ENCODE measurements at places on chromosomes 2 and 18. TPM values are rescaled to one million over a fixed set of nuclear protein-coding genes. Genes with fewer than 3 reads are reported as not detected.

DSG1 gene
- not detected for total RNA-seq

PIK3C3 gene
- 19.6 TPM for total RNA-seq

HEATR5B gene
- total RNA-seq, result 7.2 TPM

TMEM178A gene
- 0.21 TPM for total RNA-seq

SERPINB13 gene
- total RNA-seq, result not detected

MAPK4 gene
- 0.20 TPM for total RNA-seq

IL36G gene
- not detected for total RNA-seq

RAB27B gene
- total RNA-seq, result 10.5 TPM

RBFA gene
- 31.1 TPM for total RNA-seq

PCARE gene
- not detected for total RNA-seq

CPO gene
- total RNA-seq, result not detected

SH3RF3 gene
- 0.61 TPM for total RNA-seq

AGPS gene
- total RNA-seq, result 44.7 TPM

CIB4 gene
- total RNA-seq, result 0.38 TPM

CLEC4F gene
- total RNA-seq, result not detected

CTAGE1 gene
- not detected for total RNA-seq

DNAJC5G gene
- not detected for total RNA-seq

ADAM23 gene
- 8.4 TPM for total RNA-seq

RUFY4 gene
- total RNA-seq, result not detected

PLEK gene
- total RNA-seq, result not detected

EMX1 gene
- 0.08 TPM for total RNA-seq

CCDC141 gene
- not detected for total RNA-seq

SOWAHC gene
- 10.3 TPM for total RNA-seq

CD8B2 gene
- not detected for total RNA-seq

CENPA gene
- 55.9 TPM for total RNA-seq

PIEZO2 gene
- total RNA-seq, result 0.47 TPM

SIGLEC15 gene
- not detected for total RNA-seq

Measured in A549 treated with Mapracorat at 1 μM for 4 hours (cell line).